Breast epithelium (tissue), 4 donors: ENCODE measurements at places on chromosomes 2 and 18. TPM values are rescaled to one million over a fixed set of nuclear protein-coding genes. Genes with fewer than 3 reads are reported as not detected.

Gene RAB31
- 110 TPM for total RNA-seq

Gene DSG4
- not detected for total RNA-seq

Gene CXCR1
- 0.16 TPM for total RNA-seq

Gene TDRD15
- not detected for total RNA-seq

Gene MC5R
- total RNA-seq: not detected

Gene GKN1
- total RNA-seq: not detected

Gene DOK6
- total RNA-seq: 1.0 TPM

Gene TXNDC2
- not detected for total RNA-seq

Gene KLHL41
- 0.64 TPM for total RNA-seq

Gene TMEM247
- total RNA-seq: not detected

Gene NLRC4
- total RNA-seq: 1.8 TPM

Gene MOGAT1
- total RNA-seq: 0.98 TPM

Gene MARCO
- total RNA-seq: 6.6 TPM

Gene CRYGD
- total RNA-seq: not detected

Gene EN1
- 1.6 TPM for total RNA-seq

Gene OSGEPL1
- 5.3 TPM for total RNA-seq

Gene FKBP1B
- 7.2 TPM for total RNA-seq

Gene RESP18
- total RNA-seq: not detected

Gene SIX3
- total RNA-seq: not detected

Gene KCNG2
- total RNA-seq: 1.6 TPM

Gene ZNF397
- 38.0 TPM for total RNA-seq

Gene DTNB
- 44.9 TPM for total RNA-seq

Gene EFEMP1
- total RNA-seq: 273 TPM

Gene NT5C1B
- not detected for total RNA-seq

Gene SLC16A14
- 1.9 TPM for total RNA-seq

Gene TCF23
- total RNA-seq: not detected

Gene HOXD10
- total RNA-seq: 5.2 TPM

Gene ZNF385B
- total RNA-seq: 8.8 TPM

Gene SCYGR5
- total RNA-seq: not detected

Gene KCTD1
- 47.3 TPM for total RNA-seq

Gene HOXD13
- total RNA-seq: not detected

Gene GCKR
- 3.9 TPM for total RNA-seq

Gene M1AP
- total RNA-seq: 0.66 TPM
